ENCODE measurements at places on chromosomes 2 and 18.

DNA sequence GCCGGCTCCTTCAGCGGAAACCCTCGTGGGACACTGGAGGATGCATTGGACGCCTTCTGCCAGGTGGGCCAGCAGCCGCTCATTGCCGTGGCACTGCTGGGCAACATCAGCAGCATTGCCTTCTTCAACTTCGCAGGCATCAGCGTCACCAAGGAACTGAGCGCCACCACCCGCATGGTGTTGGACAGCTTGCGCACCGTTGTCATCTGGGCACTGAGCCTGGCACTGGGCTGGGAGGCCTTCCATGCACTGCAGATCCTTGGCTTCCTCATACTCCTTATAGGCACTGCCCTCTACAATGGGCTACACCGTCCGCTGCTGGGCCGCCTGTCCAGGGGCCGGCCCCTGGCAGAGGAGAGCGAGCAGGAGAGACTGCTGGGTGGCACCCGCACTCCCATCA, 7.8 kb upstream of the CENPA start:
- DNase-seq = no peak

DNA sequence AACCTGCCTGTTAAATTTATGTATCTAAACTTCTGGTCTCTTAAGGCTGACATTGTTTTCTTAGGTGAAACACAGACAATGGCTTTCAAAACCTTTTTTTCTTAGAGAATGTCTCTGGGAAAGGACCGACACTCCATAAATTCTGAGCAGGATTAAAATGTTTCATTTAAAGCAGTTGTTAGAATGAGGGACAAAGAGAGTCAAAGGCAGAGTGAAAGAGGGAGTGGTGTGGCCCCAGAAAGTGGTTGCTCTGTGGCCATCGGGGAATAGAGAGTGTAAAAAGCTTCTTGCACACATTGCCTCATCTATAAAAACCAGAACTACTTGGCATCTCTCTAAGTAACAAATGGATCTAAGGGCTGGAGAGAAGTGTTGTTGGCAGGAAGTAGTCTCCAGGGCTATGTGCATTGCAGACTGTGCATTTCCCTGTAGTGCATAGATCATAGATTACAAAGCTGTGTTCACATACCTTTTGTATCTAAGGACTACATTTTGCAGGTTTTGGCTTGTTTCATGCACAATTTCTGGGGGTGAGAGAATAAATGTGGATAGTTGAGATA, 3.6 kb downstream of the RPRM start:
- DNase-seq = no peak

DNA sequence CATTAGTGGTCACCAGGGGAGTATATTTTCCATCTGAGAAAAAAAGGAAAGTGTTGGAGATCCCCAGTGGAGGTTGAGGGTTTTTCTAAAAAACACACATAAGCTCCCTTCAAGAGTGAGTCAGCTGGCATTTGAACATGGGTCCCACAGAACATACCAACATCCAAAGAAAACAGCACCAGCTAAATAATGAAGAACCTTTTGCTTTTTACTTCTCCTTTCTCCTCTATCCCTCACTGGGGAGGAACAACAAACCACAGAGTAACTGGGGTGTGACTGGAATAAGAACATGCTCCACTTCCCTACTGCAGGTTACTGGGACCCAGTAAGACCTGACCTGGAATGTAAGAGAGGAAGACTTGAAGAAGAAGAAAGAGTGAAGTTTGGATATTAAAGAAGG, 56.5 kb upstream of the RAPH1 start:
- no peak for DNase-seq

DNA sequence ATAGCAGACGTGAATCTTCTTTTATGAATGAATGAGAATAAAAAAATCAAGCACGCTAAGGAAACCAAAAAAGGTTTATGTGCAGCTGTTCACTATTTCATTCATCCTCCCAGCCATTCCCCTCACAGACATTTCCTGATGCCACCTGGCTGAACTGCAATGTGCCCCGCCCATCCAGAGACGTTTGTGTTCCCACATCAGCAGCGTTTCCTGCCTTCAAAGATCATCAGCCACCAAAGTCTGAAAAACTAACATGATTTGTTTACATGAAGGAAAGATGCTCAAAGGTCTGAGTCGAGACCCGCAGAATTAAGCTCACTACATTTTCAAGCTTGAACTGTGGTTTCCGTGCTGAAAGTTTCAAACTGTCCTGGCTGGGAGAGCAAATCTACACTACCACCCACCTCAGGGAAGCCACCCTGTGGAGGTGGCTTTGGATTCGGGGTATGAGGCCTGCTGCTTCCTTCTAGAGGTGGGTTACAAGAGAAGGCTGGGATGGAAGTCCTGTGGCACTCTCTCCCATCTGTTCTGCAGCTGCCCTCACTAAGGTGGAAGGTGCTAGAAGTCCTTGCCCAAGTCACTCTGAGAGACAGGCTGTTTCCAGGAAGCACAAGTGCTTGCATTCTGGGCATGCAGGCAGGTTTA, 201.3 kb upstream of the OSR1 start:
- DNase-seq = no peak

DNA sequence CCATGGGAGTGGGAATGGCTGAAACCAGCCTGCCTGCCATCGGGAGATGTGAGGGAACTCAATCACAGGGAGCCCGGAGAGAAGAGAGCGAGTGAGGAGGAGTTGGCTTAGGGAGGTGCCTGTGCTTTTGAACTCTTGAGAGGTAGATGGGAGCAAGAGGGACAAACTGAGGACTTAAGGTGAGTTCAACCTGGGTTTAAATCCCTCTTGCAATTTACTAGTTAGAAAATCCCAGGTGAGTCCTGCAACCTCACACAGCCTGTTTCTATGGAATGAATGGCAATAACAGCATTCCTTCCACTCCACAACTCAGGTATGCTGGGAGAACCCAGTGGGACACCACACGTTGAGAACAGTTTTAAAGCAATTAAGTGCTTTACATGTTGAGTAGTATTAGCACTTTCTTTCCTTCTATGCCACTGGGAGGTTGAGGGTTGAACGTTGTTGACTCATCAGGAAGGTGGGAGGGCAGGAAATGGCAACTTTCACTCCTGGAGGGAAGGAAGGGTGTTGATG, 57.3 kb downstream of the VIT start:
- no peak for DNase-seq

DNA sequence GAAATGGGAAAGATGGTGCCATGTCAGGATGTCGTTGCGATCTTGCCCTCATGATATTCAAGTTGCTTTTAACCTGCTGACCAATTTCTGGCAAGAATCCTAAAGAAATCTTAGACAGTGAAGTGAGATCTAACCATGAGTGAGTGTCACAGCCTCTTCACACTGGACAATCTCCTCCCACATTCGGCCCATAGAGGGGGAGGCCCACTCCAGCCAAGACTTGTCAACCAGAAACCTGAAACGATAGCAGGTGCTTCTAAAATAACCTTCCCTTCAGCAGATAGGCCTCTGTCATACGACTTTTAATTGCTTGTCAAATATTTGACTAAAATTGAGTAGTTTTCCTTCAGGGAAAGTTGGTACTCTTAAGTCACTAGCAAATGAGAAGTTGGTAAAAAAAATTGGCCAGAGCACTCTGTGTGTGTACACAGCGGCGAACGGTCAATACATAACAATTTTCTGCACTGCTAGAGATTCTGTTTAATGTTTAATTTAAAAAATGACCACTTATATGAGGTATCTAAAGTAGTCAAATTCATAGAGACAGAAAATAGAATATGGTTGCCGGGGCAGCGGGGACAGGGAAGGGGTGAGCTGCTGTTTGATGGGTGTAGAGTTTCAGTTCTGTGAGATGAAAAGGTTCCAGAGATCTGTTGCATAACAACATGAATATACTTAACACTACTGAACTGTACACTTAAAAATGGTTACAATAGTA, 110.2 kb downstream of the VAPA start:
- no peak for DNase-seq

DNA sequence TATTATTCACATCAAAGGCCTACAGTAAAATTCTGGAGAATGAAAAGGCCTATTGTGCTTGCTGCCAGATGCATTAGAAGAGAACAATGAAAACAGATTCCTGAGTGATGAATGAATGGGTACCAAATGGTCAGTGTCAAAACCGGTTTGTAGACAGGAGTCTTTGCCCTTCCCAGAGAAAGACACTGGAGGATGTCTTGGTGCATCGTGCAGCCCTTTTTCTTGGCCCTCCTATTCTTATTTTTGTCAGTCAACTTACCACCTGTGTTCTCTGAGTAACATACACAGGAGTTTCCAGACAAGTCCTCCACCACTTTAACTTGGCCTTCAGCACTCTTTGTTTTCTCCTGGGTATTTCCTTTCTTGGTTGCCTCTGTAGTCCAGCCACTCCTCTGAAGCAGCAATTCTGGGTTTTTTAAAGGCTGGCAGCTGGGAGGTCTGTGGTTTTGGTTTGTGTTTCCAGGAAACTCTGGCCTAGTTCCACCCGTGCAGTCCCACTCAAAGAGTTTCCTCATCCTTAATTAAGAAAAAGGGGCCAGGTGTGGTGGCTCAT, 29.4 kb downstream of the PSTPIP2 start:
- no peak for DNase-seq

GRCh38 chr18:58676270-58676669, 5.0 kb downstream of the MALT1 start:
- no peak for DNase-seq

DNA sequence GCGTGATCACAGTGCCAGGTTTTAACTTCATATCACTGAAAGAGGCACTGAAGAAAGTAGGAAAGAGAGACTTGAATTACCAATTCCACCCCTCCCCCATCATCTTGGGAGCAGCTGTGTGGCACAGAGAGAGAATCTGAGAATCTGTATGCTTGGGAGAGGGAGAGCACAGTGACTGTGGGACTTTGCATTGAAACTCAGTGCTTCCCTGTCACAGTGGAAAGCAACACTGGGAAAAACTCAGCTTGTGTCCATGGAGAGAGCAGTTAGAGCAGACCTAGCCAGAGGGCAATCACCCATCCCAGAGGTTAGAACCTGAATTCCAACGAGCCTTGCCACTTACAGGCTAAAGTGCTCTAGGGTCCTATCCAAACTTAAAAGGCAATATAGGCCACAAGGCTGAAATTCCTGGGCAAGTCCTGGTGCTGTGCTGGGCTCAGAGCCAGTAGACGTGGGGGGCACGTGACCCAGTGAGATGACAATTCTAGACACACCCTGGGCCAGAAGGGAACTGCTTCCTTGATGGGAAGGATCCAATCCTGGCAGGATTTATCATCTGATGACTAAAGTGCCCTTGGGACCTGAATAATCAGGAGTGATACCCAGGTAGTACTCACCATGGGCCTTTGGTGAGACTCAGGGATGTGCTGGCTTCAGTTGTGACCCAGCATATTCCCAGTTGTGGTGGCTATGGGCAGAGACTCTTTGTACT, 15.5 kb upstream of the ABCB11 start:
- DNase-seq = no peak

DNA sequence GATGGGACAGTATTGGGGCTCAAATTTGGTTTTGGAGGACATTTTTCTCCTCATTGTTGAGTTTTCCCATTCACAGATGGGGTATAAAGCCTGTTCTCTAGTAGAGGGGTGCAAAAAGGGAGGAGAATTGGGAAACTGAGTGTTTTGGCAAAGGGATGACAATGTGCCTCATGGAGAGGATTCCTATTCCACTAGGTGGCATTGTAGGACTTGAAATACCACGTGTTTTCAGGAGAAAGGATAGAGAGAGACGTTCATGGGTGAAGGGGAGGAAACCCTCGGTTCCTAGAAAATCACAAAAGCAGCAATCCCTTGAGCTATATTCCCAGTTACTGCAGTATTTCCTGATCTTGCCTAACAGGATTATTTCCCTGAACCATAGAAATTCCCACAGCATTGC, 113.7 kb upstream of the SRD5A2 start:
- no peak for DNase-seq

DNA sequence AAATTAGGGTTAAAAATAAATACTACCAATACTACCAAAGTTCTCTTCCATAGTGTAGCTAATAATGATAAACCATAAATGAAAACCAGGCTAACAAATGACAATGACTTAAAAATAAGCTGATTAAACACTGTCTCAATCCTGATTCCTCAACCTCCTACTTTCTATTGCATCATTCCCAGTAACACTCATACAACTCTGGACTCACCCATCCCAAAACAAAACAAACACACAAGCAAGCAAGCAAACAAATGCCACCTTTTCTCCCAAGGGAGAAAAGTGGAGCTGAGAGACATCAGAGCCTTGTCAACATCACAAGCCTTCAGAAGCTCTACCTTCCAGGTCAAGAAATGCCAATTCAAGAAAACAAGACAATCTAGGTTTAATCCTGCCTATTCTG, 620.7 kb downstream of the NYAP2 start:
- DNase-seq = no peak

DNA sequence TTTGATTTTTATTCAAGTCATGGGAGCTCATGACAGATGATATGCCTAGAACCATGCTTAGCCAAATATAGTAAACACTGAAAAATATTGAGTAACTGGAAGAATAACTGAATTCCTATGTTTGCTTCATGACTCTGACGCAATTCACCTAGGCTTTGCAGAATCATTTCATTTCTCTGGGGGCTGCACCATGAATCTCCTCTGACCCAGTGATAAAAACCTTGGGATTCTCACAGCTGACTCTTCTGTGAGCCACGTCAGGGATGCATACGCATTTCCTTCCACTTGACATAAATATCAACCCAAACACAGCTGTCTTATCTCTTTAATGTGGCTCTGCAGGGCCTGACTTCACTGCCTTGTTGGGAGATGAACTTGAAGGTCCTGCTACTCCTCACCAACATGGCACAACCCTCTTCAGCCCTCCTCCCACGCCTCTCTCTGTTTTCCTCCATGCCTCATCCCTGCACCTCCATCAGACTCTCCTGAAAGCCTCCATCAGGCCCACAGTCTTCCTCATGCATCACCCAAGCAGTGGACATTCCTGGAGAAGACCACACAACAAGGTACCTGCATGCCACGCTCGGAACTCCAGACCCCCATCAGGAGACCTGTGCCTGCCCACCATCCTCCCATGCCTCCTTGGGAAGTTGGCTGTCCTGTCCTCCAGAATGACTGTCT, 29.8 kb downstream of the COL6A3 start:
- no peak for DNase-seq

DNA sequence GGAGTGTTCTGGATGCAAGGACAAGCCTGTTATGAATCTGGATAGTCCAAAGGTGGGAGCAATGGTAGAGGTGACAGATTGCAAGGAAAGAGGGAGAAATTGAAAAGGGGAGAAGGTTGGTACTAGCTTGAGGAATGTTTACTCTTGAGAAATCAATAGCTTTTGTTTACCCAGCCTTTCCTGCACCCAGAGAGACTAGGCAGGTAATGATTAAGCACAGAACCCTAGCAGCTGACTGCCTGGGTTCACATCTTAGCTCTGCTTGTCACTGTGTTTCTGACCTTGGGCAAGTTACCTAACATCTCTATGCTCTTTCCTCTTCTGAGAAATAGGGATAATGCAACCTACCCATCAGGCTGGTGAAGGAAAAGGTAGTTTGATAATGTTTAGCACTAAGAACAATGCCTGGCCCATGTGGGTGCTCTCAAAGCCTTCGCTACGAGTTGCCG, 178.6 kb downstream of the MGAT5 start:
- DNase-seq = no peak

GRCh38 chr2:73232403-73233153, 461 bp downstream of the PRADC1 start:
- no peak for DNase-seq

DNA sequence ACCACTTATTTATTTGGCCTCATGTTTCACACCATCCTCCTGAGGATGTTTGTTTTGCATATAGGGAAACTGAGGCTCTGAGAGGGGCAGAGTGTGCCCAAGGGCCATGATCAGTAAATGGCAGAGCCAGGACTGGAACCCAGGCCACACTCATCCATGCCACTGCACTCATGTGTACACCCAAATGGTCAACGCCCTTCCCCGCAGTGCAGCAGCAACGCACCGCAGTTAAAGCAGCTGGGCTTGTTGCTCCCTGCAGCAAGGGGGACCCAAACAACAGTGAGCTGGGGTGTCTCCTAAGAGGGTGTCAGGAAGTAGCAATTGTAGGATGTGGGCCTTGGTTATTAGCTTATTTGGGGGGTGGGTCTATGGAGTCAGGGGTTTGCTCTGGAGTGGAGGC, 36.6 kb downstream of the ZAP70 start:
- DNase-seq = no peak

All from right renal cortex interstitium (tissue), 3 donors.